ENCODE measurements at places on chromosomes 13 and 19.

DNA sequence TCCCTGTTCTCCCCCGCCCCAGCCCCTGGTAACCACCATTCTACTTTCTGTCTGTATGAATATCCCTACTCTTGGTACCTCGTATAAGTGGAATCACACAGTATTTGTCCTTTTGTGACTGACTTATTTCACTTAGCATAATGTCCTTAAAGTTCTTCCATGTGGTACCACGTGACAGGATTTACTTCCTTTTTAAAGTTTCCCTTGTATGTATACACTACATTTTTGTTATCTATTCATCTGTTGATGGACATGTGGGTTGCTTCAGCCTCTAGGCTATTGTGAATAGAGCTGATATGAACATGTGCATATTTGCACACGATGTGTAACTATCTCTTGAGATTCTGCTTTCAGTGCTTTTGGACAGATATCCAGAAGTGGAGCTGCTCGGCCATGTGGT, 59.6 kb upstream of the GJB6 start:
- no peak for DNase-seq

- no peak for DNase-seq
Measured at GRCh38 chr19:6797646-6798045, 25.1 kb downstream of the VAV1 start.

- DNase-seq = no peak
Measured at GRCh38 chr13:31801088-31801487, 61.8 kb downstream of the RXFP2 start.

GRCh38 chr13:100608906-100609305, 20.3 kb upstream of the GGACT start:
- DNase-seq = no peak

GRCh38 chr13:93364166-93364565, 137.6 kb downstream of the GPC6 start:
- no peak for DNase-seq

- peak; percentile 52 for DNase-seq
Measured at GRCh38 chr19:41957838-41958366, 1.2 kb downstream of the RABAC1 start.

DNA sequence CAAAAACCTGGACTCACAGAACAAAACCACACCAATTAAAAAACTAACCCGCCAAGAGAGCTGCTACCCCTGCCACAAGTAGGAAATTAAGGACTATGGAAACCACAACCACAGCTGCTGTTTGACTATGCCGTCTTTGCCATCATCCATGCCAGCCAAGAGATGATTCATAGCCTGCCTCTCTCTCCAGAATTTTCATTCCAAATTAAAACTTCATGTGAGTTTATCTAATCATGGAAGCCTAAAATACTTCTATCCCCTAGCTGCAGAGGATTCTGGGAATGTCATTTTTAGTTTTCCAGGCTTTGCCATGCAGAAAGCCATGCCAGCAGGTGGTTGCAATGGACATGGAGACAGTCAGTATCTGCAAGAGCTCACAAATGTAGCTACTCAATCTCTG, 27.6 kb upstream of the GTF2F2 start:
- no peak for DNase-seq

DNA sequence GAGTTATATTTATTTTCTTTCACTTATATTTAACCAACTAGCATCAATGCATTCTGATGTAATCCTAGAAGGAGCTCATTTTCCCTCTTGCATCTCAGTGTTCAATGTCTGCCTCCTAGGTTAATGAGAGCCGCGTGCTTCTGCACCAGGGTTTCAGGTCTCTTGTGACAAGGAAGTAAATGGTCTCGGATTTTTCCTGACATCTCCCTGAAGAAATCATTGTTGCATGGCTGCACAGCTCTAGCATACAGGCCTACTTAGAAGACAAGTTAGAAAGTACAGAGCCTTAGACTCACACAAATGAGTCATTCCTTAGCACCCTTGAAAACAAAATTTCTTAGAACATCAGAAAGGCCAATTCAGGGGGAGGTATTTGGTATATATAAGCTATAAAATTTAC, 57.2 kb upstream of the KLF12 start:
- DNase-seq = peak; percentile 5

- DNase-seq = no peak
Measured at GRCh38 chr13:97654236-97654635, 220.3 kb downstream of the RAP2A start.

DNA sequence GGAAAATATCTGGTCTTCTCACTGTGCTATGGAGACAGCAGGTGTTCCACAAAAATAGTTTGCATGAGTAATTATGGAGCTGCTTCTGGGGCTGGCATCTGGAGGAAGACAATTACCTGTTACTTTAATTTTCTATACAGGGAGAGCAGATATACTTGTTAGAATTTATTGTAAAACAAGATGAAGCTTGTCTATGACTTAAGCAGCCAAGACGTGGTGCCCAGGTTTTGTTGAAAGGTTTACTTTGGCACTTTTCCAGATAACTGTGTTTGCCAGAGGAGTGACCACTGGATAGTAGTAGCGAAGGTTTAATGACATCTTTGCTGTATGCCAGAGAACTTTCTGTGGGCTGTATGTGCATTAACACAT, 134.5 kb upstream of the KL start:
- DNase-seq = no peak

DNA sequence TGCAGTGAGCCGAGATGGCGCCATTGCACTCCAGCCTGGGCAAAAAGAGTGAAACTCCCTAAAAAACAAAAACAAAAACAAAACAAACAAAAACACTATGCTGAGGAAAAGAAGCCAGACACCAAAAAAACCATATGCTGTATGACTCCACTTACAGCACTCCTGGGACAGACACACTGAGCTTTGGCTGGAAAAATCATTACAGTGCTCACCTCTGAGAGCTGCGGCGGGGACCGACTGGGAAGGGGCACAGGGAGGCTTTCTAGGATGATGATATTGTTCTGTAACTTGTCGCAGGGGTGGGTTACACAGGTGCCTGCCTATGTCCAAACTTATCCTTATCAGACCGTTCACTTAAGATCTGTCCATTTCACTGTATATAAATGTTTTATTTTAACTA, 7.8 kb downstream of the PNMA8A start:
- DNase-seq = no peak

DNA sequence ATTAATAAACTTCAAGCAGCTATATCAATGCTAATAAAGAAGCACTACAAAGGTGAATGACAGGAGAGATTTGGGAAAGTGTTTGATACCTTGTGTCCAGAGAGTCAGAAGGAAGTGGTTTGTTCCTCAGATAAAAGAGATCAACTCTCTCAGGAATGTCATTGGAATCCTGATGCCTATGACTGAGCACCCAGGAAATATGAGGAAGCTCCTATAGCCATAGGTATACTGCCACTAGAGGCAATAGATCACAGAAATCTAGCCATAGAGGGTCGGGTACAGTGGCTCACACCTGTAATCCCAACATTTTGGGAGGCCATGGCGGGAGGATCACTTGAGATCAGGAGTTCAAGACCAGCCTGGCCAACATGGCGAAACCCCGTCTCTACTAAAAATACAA, 612.6 kb downstream of the DACH1 start:
- no peak for DNase-seq

DNA sequence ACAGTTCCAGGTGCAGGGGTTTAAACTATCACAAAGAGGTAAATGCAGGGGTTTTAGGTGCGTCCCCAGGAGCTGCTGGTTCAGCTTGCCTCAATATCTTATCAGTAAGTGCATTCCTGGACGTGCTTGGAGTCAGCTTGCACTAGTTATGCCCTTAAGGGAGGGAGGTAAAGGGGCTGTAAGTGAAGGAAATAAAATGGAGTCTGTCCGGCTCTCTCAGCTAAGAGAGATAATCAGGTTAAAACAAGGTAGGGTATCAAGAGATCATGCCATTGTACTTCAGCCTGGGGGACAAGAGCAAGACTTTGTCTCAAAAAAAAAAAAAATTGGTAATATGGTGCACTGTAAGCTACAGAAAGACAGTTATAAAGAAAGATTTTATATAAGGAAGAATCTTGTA, 69.7 kb downstream of the ZNF100 start:
- no peak for DNase-seq

GRCh38 chr13:88601949-88602348, 930.8 kb downstream of the SLITRK5 start:
- DNase-seq = no peak

DNA sequence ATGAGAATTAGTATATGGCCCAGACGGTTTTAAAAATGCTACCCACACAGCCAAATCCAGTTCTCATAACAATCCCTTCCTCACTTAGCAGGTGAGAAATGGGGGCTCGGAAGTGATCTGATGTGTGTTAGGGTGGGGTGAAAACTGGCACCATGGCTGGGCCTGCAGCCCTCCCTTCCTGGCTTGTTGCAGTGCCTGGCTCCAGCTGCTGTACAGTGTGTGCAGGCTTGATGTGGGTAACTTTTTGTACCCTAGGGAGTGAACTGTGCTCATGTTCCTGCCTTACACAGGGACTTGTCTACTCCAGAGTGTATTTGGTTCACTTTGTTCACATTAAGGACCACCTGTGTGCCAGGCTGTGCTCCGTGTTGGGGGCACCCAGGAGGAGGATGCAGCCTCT, 177.2 kb downstream of the LMO7 start:
- no peak for DNase-seq

DNA sequence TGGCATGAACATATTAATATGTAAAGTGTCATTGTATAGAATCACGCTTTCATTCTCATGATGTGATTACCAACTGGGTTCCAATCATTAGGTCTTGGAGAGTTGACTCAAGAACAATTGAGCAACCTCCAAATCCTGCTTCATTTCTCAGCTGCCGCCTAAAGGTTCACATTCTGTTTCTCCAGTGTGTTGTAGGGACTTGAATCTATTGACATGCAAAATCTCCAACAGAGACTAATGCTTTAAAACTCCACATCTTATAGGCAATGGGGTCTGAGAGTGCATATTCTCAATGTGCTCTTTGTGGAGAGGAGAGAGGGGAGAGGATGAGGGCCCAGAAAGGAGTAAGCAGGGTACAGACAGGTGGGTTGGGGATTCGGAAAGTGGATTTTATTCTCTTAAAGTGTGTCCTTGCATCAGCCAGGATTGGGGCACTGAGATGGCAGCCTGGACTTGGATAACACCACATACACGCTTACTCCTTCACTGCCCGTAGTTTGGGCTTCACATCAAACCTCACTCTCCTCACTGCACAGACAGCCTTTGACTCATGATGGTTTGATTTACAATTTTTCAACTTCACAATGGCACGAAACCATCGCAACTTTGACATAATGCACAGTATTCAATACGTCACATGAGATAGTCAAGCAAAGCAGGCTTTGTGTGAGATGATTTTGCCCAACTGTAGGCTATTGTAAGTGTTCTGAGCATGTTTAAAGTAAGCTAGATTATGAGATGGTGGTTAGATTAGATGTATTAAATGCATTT, 241.3 kb upstream of the IRS2 start:
- no peak for DNase-seq

DNA sequence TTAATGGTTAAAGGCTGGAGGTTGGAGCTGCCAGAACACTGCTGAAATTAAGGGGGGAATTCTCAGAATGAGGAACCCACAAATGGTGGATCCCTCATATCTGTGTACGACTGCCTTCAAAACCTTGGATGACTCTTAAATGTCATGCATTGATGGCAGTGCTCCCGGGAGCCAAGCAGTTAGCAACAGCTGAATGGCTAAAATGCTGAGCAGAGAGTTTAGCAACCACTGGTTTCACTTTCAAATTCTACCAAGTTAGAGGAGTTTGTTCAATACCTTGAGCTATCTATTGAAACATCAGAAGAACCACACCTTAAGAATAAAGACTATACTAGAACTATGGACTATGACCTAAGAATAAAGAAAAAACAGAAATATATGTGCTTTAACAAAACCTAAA, 41.4 kb downstream of the UQCRFS1 start:
- no peak for DNase-seq

DNA sequence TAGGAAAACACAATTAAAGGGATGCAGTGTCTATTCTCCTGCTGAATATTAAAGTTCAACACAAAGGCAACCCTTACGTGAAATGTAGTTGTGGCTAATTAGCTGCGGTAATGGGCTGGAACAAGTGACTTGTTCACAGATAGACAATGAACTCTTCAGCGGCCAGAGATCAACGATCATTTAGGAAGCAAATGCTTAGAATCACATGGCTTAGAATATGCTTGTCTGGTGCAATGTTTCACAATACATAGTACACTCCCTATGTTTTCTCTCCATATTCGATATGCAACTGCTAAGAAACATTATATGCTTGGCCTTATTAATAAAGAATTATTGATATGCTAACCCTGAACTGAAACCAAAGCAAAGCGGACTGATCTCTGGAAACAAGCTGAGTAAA, 25.7 kb upstream of the MTUS2 start:
- DNase-seq = no peak

GRCh38 chr19:33280351-33280921, 21.9 kb downstream of the CEBPA start:
- DNase-seq = no peak
